GM12878 (cell line): ENCODE measurements at places on chromosomes 5 and 9. TPM values are rescaled to one million over a fixed set of nuclear protein-coding genes. Genes with fewer than 3 reads are reported as not detected.

The GCNT4 gene
- total RNA-seq = 0.03 TPM in 1 of 2 replicates, not detected in the other

- DNase-seq = no peak
Observed at GRCh38 chr5:15483351-15484097, 16.5 kb upstream of the FBXL7 start.

GRCh38 chr5:94694671-94695070 lies 76.2 kb downstream of the SLF1 start:
- no peak for DNase-seq

DNA sequence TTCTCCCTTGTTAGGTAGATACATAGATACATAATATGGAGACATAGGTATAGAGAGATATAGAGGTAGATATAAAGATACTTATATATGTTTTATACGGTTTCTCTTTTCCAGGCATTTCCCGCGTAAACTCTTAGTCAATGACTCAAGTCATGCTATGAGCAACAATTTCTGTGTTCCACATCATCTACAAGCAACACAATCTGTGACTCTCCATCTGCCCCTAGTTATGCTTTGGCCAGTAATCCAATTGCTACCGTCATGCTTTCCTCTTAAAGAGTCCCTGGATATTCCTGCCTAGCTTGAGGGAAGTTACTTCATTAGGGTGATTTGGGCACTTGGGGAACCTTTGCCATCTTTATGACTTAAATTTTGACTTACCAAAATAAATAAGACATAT lies 129.0 kb upstream of the ADAMTS16 start:
- no peak for DNase-seq

- DNase-seq = no peak
Observed at GRCh38 chr9:109286981-109287380, 33.9 kb downstream of the EPB41L4B start.
